ENCODE measurements at places on chromosomes 1 and 21.

GRCh38 chr1:3316340-3316943 lies 138.0 kb upstream of the ARHGEF16 start:
- DNase-seq = no peak

DNA sequence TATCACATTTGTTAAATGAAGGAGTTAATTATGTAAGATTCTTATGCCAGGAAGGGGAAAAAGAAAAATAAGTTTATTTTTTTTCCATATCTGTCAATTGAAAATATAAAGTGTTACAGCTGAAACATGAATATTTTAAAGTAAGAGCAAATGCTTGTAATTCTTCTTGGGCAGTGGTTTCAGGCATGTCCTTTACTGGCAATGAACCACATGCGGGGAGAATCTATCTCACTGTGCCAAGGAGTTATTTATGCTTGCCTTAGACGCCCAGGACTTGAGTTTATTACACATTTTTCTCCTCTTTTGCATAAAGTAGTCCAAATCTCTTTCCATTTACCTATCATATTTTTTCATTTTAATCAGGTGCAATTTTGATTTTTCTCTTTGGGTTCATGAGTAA lies 207.8 kb upstream of the NRIP1 start:
- DNase-seq = no peak

GRCh38 chr1:160883581-160884513 lies 1.1 kb downstream of the ITLN1 start:
- no peak for DNase-seq

GRCh38 chr1:186303911-186304310 lies 71.1 kb downstream of the TPR start:
- DNase-seq = no peak

- DNase-seq = no peak
Measured at GRCh38 chr1:31697369-31697984, 6.3 kb downstream of the COL16A1 start.

- no peak for DNase-seq
Measured at GRCh38 chr1:217521317-217521716, 109.6 kb downstream of the GPATCH2 start.

GRCh38 chr1:178046591-178047270 lies 47.2 kb upstream of the RASAL2 start:
- no peak for DNase-seq

DNA sequence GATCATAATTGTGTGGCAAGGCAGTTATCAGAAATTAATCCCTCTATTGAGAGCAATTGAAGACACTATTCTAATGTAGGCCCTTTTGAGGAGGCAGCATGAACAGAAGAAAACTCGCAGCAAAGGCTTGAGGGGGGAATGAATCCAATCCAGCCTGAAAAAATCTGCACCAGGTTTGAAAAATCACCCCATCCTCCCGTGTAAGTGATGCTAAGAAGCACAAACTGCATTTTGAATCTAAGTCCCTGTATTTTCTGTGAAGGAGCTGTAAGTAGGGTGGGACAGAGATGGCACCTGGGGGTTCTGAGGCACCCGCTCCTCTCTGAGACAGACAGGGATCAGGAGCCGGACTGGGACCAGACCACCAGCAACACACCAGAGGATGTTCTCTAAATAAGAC lies at the start of gene CRB1:
Gene CRB1, plus strand, starts transcription at position 241 of the 400 bp plus-strand sequence. CDS start 161 bp downstream, outside the sequence.
- DNase-seq = no peak

GRCh38 chr1:109277434-109278204 lies 5.3 kb downstream of the PSRC1 start:
- DNase-seq = peak; percentile 63

DNA sequence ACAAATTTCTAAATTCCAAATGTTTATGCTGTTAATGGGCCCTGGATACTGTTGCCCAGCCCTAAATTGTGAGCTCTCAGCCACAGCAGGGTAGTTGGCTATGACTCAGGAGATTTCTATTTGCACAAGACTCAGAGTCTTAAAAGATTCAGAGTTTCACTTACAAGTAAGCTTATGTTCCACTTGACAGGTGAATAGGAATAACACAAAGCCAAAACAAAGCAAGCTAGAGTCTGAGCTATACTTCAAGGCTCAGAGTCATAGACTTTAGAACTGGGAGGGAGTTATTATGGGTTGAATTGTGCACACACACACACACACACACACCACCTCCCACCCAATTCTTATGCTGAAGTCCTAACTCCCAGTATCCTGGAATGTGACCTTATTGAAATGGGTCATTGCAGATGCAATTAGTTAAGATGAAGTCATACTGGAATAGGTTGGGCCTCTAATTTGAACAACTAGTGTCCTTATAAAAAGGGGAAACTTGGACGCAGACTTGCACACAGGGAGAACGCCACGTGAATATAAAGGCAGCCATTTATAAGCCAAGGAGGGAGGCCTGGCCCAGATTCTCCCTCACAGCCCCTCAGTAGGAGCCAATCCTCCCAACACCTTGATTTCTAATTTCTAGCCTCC lies 30.2 kb downstream of the PRDX6 start:
- peak; percentile 71 for DNase-seq

- DNase-seq = no peak
Measured at GRCh38 chr1:96580920-96581319, 140.7 kb upstream of the PTBP2 start.

DNA sequence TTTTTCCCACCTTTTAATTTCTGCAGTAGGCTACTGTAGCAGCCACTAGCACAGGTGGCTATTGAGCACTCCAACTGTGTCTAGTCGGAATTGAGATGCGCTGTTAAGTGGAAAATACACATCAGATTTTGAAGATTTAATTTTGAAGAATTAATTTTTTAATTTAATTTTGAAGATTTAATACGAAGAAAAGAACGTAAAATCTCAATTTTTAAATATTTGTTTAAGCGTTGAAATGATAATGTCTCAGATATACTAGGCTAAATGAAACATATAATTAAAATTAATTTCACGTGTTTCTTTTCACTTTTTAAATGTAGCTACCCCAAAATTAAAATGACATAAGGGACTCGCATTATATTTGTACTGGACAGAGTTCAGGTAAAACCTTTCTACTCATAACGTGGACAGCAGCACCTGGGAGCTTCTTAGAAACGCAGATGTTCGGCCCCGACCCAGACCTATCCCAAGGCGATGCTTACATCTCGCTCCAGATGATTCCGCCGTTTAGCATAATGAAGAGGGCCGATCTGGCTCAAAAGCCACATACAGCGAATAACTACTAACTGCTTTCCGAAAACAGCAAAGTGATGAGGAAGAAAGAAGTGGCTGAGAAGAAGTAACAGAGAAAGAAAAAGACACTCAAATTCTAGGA lies 717 bp downstream of the CRYZL1 start:
- DNase-seq = no peak

- DNase-seq = no peak
Measured at GRCh38 chr1:28097100-28097472, 8.7 kb upstream of the EYA3 start.

DNA sequence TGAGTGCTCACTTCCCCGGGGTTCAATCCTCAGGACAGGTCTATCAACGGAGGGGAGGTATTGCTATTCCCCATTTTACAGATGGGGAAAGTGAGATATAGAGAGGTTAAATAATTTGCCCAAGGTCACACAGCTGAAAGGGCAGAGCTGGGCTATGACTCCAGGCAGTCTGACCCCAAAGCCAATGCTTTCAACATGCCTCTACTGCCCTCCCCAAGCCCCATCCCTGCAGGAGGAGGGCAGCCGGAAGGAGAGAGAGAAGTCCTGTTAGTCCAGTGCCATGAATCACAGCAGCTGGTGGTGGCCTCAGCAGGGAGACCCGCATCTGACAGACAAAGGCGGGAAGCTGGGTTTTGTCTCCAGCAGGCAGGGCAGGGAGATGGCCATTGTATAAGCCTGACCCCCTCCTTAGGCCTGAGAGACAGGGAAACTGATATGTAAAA lies 20.0 kb upstream of the CLIC4 start:
- DNase-seq = no peak

DNA sequence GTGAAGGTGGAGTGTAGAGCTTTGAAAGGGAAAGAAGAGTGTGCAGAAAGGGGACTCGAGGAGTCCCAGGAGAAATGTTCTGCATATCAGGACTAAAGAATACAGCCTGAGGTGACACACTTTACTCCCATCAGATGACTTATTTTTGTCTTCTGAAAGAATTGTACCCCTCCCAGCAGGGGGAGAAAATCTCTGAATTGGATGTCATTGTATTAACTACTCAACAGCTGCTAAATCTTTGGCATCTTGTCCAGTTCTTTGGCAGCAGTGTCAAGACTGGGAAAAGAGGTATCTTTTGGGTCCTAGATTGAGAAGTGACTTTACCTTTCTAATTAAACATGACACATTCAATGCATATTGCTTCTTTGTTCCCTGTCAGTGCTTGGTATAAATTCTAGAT lies 18.9 kb downstream of the UBE4B start:
- no peak for DNase-seq

DNA sequence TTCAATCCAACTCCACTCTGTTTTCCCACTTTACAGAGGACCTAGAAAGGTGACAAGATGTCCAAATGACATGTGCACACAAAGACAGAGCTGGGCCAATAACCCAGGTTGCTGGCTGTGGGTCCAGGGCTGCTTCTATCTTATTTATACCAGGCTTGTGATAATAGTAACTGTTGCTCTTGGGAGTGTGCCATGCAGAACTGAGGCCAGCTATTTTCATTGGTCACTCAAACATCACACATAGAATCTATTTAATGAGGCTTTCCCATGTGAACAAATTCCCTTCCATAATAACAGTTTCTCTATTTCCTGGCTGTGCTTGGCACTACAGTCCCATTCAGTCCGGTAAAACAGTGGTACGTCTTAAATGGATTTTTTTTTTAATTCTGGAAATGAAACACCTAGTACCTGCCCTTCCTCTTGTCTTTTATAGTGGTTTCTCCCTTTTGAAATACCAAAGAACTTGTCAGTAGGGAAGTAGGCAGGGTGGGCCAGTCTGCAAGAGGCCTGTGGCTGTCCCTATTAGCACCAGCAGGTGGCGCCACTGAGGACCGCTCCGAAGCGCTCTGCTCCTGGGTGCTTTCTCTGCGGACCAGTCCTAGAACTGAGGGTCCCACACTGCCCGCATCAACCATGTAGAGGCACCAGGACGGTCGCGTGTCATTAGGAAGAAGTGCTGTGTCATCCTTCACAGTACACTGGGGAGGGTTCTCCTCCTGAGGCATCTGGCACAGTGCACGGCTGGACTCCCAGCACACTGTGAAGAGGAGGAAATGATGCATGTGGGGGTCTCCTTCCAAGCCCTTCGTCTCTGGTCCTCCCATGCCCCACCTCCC lies 52.1 kb downstream of the GPR161 start:
- DNase-seq = peak; percentile 29

- DNase-seq = no peak
Measured at GRCh38 chr1:64502083-64502482, 32.2 kb downstream of the CACHD1 start.

DNA sequence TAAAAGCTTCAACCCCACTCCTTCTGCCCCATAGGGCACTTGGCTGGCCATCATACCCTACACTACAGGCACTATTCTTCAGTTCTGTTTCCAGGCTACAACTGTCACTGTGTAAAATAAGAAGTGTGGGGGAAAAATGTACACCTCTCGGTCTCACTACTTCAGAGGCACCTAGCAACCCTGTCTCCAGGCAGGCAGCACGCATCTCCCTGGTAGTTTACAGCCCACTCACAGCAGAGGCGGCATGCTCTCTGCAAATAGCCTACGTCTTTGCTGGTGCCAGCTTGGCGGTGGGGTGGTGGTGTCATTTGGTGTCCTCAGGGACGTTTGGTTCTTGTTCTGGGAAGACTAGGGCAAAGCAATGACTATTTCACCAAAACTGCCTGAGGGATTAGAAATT lies 48.2 kb upstream of the BTG3 start:
- no peak for DNase-seq

- no peak for DNase-seq
Measured at GRCh38 chr1:10513199-10513598, 38.4 kb downstream of the PEX14 start.

- DNase-seq = no peak
Measured at GRCh38 chr1:92923664-92924063, 37.6 kb downstream of the DIPK1A start.

DNA sequence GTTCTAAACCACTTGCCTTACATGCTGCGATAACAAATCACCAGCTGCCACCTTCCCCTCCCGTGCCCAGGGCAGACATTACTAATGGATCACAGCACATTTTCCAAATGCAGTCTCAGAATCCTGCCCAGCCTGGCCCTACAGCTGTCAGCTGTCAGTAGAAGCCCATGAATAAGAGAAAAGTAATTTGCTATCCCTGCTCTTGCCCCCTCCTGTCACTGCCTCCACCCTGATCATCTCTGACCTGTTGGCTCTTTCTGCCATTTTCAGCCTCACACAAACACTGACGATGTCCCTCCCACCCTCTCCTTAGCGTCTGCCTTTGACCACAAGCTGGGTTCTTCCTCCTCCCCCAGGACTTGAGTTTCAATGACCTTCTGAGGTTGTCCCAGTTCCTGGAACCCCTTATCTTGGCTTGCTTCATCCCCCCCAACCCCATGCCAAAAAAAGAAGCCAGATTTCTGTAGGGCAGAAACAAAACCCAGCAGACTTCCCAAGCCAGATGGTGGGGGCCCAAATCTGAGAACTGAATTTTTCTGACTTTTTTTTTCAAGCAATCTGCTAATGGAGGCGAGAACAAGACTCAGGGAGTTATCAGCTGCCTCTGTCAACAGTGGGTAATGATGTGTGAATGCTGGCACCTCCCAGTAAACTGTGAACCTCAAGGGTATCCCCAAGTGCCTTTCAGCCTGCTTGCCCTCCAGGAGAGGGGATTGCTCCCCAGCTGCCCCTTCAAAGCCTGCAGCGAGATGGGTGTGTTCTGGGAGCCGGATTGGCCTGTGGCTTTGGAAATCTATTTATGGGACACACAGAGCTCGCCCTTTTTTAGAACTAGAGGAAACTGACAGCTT lies 216.5 kb upstream of the VAMP3 start:
- no peak for DNase-seq

- no peak for DNase-seq
Measured at GRCh38 chr1:203463469-203464062, 12.0 kb upstream of the PRELP start.

DNA sequence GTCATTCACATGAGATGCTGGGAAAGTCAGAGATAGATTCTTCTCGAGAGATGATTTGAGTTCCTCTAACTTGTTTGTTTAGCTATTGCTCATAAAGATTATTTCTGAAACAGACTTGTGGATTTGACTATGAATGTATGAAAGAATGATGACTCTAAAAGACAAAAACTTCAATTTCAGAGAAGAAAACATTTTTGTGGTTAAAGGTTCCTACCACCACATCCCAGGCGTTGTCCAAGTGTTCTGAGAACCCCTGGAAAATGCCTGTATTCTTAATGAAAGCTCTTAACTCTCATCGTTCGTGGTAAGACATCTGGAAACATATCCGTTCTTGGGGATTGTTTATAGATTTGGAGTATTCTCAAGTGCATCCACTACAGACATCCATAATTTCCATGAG lies 228.7 kb downstream of the BARHL2 start:
- no peak for DNase-seq

DNA sequence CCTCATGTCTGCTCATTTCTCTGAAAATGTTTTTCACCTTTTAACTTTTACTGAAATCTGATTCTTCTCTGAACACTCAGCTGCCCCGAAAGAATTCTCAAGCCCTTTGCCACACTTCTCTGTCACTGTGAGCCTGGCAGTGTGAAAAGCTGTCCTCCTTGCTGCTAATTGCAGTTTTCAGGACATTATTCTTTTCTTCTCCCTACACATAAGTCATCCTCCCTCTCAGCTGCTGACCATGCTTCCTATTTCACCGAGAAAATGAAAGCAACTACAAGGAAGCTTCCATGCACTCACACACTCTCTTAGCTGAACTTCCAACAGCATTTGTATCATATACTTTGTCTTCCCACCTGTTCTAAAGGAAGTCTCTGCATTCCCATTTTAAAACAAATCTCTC lies 15.8 kb downstream of the OLFM3 start:
- DNase-seq = no peak

- DNase-seq = peak; percentile 39
Measured at GRCh38 chr1:226082959-226083301, 20.4 kb downstream of the H3-3A start.

All from LoVo (cell line).